Activated CD4-positive, alpha-beta T cell treated with anti-CD3 and anti-CD28 coated beads, Interleukin-2, Interleukin-4, amounts not matched to agents 100 ng/mL and 50 ng/mL, durations not matched to agents 16 hours and 8 hours (primary cell): ENCODE measurements at places on chromosomes 12 and 14.

DNA sequence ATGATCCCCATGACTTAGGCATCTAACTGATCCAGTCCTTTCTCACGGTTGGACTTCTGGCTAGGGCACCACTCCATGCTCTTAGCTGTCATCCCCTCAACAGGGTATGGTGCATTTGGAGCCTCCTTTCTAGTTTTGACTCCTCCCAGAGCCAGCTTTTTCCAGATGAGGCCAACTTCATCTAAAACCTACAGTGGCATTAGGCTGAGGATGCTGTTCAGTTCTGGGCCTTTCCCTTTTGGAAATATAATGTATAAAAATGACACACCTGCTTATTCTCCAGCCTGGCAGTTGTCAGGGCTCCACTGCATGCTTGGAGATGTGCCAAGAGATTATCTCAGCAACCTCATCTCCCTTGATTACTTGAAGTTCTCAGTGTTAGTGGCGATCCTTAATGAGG lies 239.7 kb downstream of the EMP1 start:
- DNase-seq, result no peak

GRCh38 chr12:22480016-22480415 lies 64.3 kb downstream of the C2CD5 start:
- no peak for DNase-seq

DNA sequence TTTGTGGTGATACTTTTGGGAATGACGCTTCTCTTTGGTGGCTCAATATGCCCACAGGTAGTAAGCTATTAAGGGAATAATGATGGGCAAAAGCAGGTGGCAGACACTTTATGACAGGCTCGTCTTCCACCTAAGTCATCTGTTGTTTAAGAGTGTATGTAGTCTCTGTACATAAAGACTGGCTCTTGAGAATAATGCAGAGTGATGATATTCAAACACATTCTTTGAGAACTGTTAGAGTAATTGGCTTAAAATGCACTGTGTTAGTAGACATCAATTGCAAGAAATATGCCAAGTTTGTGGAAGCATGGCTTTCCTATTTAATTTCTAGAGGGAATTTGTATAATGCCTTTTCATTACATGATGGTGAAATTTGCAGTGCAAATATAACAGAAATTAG lies 694.8 kb upstream of the MIS18BP1 start:
- DNase-seq, result no peak

DNA sequence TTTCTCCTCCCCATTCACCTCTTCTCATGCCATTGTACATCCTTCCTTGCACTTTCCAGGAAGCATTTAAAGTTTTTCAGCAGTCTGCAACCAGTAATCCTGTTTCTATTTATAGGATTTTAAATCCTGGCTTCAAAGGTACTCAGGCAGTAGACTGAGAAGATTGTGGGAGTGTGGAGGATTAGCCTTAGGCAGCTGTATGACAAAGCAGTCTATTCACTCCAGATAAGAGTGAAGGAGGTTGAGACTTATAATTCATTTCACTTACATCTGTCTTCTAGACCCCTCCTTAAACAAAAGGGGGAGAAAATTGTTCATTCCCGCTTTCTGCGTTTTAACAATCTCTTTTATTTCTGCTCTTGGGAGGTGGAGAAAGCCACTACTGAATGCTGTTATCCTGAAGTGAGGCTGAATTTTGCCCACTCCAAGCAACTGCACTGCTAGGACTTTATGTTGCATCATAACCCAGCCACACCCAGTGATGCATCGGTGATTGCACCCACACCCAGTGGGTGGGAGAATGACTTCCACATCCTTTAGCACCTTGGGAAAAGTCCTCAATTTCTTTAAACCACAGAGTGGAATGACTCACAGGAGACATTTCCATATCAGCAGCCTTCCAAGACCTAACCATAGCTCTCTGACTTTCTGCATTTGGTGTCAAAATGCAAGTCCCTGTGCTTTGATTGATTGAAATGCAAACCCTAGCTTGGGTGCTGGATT lies 382.5 kb upstream of the ATP2B1 start:
- peak; percentile 26 for DNase-seq

GRCh38 chr12:52634266-52635056 lies 16.1 kb upstream of the KRT73 start:
- DNase-seq, result no peak

DNA sequence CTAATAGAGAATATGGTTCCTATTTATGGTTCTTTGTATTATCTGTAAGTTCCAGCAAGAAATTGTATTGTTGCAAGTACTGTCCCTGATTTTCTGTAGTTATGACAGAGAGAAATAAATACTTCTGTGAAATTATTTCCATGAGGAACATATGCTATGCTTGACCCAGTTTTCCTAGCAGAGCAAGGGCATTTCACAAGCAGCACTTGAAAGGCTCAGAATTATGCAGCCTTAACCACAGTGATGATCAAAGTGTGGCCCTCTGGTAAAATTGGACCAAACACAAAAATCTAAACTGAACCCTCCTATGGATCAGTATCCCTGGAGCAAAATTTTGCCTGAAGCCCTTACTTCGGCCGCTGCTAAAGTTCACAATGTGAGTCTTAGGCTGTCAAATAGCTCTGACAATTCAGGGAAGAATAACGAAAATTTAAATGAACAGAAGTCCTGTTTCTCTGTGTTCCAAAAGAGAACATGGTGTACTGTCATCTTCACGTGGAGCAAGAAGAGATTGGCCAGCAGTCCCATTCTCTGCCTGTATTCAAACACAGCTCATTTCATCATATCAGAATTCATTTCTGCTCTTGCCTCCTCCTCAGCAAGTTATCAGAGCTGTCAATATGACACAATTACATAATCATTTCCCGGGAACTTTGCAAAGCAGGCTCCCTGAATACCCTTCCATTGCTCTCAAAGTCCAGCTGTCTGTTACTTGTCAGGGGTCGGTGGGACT lies 471.9 kb downstream of the RPS29 start:
- no peak for DNase-seq

GRCh38 chr12:109597795-109598427 lies 24.3 kb downstream of the MVK start:
- peak; percentile 62 for DNase-seq

DNA sequence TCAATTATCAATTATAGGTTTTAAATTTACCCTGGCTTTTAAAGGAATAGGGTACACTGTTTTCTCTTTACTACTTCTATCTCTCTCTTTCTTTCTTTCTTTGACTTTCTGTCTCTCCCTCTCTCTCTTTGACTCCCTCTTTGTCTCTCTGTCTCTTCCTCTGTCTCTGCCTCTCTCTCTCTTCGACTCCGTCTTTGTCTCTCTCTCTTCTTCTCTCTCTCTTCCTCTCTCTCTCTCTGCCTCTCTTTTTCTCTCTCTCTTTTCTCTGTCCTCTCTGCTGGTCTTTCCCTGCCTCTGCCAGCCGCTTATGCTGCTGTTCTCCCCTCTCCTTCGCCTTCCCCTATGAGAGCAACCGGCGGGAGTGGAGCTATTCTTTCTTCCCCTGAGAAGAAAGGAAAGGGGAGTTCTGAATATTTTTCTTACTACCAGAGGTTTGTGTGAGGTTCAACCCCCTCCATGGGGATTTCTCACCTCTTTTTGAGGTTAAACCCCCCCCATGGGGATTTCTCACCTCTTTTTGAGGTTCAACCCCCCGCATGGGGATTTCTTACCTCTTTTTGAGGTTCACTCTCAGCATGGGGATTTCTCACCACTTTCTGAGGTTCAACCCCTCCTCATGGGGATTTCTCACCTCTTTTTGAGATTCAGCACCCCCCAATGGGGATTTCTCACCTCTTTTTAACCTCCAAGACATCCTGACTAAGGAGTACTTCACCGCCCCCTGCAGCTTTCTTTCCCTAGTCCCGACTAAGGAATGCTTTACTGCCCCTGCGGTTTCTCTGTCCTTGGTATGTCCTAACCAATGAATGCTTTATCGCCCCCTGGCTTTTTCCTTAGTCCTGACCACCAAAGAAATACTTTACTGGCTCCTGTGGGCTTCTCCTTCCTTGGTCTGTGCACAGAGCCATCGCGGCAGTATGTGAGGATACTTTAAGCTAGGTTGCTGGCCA lies 27.4 kb upstream of the DDHD1 start:
- DNase-seq, result peak; percentile 36

DNA sequence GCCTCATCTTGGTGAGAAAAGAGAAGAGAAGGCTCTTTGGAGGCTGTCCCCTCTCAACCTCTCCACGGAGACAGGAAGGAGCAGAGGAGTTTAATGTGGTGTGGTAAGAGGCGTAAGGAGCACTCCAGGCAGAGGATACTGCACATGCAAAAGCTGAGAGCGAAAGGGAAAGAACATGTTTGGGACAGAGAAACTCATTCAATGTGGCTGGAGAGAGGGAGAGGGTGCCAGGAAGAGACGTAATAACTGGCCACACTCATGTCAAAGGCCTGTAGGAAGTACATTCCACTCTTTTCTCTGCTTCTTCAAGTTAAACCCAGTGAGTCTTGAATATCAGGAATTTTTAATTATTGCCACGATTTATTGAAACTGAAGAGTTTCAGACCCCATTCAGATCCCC lies 12.0 kb downstream of the VDR start:
- DNase-seq, result no peak

DNA sequence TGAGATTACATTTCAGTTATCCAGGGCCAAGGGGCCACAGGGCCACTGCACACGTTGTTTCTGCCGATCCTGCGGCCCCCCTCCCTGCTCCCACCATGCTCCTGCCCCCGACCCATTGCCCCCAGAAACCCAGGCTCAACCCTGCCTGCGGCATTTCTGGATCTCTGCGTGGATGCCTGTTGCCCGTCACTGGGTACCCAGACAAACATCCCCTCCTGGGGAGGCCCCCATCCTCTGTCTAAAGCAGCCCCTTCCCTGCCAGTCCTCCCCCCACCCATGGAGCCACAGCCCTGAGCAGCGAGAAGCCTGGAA lies 326.4 kb upstream of the SFSWAP start:
- no peak for DNase-seq

DNA sequence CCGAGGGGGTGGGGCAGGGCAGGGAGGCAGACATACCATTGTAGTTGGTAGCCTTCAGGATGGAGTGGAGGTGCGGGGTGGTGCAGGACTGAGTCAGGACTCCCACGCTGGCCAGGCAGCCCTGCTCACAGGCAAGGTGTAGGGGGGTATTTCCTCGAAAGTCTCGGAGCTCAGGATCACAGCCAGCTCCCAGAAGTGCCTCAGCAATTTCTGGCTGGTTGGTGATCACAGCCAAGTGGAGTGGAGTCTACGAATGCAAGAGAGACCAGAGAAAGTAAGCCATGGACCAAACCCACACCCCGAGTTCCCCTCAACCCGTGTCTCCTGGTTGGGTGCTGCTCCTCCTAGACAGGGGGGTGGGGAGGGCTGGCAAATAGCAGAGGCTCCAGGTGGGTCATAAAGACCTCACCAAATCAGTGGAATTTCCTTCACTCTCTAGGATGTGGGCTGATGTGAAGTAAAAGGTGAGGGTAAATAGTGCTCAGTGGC lies 1.4 kb downstream of the NFKBIA start:
- peak; percentile 46 for DNase-seq

DNA sequence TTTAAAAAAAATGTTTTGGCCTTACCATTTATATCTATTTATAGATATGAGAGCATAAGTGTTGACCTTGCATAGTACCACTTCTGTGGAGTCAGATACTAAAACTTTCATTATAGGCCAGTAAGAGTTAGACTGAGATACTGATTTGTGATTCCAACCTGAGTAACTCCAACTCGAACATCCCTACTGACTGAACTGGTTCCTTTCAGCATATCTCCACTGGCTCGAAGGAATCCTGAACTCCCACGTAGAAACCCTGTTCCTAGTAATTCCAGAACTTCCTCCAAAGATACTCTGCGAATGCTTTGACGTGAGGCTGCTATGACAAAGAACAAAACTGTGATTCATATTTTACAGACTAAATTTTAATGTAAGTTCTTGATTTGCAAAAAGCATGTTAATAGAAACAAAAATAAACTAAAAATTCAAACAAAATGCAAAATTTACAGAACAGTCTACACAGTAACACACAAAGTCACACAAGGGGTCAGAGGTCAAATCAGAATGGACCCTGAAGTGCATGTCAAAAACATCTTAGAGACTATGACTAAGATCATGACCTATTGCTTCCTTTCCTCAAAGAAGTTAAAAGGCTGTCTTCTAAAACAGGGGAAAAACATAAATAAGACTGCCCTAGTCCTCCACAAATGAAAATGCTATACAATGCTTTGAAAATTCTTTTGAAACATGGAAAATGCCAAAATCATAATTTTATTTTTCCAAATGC lies 31.5 kb downstream of the HEATR5A start:
- peak; percentile 56 for DNase-seq

DNA sequence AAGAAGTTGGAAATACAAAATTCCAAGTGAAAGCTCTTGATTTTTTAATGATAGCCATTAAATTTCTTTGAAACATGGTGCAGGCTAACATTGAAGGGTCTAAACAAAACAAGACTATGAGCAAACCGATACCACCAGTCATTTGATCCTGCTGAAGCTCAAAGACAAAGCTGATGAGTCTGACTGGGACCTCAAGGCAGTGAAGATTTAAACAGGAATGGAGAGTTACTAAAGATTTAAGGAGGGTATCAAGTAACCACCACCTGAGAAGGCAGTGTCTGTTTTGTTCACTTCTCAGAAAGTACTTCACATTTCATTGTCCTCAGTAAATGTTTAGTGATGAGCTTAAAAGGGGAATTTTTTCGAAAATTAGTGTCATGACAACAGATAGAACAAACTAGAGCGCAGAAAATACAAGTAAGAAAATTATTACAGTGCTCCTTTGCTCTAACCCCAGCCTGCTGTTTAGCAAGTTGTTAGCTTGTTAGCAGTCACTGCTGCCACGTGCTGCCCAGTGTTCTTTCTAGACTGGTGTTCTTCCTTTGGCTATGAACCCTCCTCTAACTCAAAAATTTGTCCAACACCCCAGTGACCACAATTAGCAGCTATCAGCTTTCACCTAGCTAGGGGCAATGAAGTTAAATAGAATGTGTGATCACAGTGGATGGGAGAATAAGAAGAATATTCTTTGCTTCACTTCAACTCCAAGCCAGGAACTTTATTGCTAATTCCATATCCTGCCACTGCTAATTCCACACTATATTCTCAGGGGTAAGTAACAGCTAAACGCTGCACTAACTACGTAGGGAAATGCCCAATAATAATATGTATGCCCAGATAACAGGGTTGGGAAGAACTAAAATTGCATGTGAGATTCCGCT lies 41.1 kb downstream of the YAF2 start:
- no peak for DNase-seq

- no peak for DNase-seq
Observed at GRCh38 chr12:131112700-131113290, 159.1 kb downstream of the ADGRD1 start.

DNA sequence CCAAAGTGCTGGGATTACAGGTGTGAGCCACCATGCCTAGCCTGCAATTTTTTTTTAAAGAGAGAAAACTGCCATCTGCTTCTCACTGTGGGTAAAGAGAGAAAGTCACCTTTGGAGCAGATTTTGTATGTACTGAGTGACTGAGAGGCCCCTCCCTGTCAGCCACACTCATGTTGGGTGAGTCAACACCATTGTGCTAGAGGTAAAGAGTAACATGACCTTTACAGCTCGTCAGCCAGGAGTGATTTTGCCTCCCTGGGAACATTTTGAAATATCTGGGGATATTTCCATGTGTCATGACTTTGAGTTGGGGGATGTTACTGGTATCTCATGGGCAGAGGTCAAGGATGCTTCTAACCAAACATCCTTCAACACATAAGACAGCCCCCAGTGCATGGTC lies 115.2 kb downstream of the KSR2 start:
- DNase-seq, result no peak
